HL-60 (cell line): ENCODE measurements at places on chromosomes 3 and 15.

DNA sequence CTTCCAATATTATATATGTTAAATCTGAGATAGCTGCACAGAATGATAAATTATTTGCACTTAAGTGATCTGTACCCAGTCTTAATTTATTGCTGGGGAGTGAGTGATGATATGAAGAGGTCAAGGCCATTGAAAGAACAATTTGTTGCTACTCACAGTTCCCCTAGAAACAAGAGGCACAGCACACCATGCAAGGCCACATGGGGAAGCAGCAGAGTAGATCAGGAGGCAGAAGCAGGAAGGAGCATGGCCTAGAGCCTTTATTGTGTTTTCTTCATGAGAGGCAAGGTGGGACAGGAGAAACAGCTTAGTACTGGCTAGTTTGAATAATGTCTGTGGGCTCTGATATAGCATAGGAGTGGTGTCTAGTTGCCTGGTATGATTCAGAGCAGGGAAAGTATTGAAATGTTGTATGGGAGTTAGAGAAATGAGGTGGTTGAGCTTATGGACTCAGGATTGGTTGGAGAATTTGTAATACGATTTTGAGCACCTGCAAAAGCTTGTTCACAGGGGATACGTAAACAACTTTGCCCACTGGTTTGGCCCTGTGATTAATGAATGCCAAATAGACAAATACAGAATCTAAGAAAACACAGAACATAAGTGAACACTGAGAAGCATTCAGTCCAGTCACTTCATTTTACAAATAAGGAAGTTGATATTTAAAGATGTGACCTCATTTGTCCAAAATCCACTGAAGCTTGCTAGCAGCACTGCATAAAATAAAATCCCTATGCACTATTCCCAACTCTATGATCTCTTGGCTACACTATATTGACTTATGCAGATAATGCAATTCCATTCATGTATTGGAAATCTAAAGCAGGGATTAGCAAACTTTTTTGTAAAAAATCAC is 71.7 kb downstream of the TMCO5A start:
- no peak for DNase-seq

DNA sequence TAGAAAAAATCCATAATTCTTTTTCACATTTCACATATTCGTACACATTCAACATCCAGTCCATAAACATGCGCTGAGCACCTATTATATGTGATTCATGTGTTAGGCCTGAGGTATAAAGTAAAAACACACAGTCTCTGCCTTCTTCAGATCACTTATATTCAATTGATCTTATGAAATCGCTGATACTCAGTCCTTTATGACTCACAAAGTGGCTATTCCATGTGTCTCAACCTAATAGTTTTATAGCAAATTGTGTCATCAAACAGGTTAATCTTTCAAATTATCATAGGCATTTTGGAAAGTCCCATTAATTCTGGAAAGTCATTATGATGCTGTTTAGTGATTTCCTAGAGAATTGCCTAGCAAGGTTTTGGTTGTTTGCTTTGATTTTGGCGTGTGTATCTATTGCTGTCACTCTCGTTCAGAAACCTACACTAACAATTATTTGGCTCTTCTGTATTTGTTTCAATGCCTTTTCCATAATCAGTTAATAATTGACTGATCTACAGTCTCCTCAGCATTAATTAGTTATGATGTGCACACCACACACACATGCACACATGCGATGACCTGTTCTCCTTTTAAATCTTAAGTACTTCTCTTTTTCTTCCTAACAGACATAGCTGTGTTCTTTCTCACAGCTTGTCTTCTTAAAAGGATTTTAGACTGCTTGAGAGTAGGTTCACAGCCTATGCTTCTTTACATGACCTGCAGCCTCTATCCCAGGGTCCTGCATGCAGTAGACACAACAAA is 353.1 kb downstream of the MECOM start:
- DNase-seq = no peak

DNA sequence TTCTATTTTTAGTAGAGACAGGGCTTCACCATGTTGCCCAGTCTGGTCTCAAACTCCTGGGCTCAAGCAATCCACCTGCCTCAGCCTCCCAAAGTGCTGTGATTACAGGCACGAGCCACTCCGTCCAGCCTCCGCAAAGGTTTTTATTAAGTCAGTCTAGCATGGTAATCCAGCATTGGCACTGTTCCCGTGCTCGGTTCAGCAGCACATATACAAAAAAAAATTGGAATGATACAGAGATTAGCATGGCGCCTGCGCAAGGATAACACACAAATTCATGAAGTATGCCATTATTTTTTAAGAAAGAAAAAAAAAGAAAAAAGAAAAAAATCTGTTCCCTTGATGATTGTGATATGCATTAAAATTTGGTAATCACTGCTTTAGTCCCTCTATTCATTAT is 8.5 kb downstream of the CKMT1A start:
- DNase-seq = no peak

GRCh38 chr15:79436037-79436780 is 4.1 kb downstream of the MINAR1 start:
- no peak for DNase-seq

- no peak for DNase-seq
Observed at GRCh38 chr15:101242999-101243336, 8.9 kb downstream of the CHSY1 start.

DNA sequence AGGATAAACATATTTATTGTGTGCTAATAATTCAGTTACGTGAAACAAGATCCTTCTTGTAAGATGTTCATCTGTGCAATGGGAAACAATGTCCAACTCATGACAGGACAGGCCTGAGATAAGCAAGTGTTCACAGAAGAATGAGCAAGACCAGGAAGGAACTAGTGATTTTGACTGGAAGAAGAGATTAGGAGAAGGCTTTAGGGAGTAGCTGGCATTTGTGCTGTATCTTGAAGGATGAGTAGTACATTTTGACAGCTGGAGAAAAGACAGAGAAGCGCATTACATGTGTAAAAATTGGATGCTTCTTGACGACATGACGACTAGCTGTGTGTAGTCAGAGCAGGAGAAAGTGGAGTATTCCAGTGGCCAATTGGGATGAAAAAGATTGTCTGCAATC is 48.4 kb downstream of the GBE1 start:
- DNase-seq = no peak

GRCh38 chr3:138461896-138462295 is 27.5 kb downstream of the ESYT3 start:
- no peak for DNase-seq

DNA sequence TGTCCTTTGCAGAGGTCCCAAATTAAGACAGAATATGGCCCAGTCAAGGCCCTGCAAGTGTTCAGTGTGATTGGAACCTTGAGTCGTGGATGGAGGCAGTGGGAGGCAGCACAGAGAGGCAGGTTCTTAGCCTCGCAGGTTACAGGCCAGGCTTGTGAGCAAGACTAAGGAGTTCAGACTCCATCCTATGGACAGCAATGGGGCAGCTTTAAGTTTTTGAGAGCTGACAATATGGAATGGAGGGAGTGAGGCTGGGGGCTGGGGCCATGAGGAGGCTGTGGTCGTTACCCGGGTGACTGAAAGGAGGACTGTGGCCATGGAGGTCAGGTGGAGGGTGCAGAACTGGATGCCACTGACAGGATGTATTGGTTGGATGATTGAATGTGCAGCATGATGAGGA is 74.1 kb upstream of the PRR23C start:
- DNase-seq = no peak

- no peak for DNase-seq
Observed at GRCh38 chr3:172624999-172625398, 85.9 kb downstream of the NCEH1 start.

DNA sequence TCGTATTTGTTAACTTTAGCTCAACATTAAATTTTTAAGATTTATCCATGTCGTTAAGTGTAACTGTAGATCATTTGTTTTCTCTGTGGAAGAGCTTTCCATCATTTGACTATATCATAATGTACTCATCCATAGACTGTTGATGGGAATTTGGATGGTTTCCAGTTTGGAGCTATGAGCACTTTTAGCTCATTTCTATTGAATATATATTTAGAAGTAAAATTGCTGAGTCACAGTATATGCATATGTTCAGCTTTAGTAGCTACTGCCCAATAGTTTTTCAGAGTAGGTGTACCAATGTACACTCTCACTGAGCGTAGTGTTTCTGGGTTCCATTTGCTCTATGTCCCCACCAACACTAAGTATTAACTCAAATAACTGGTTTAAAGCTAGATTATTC is 263.0 kb downstream of the ULK4 start:
- no peak for DNase-seq

- no peak for DNase-seq
Observed at GRCh38 chr15:70514251-70514650, 249.1 kb downstream of the UACA start.

DNA sequence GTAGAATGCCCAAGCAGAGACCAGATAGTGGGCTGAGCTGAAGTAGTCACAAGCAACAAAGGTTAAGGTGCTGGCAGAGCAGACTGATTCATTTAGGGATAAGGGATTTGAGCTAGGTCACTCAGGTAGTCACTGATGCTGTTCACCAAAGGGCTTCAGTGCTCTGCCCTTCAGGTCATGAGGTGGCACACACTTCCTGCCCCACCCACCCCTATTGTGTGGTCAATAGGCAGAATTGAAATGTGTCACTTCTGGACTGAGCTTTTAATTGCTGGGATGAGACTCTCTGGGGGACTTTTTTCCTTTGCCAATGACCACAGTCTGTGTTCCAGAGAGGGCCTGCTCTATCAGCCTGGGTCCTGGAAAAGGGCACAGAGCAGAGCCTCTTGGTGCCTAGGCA is 2.9 kb upstream of the DIS3L start:
- no peak for DNase-seq

- DNase-seq = no peak
Observed at GRCh38 chr15:79090487-79091203, at the start of gene RASGRF1. TSS of gene RASGRF1 (minus strand) at chr15:79090780. CDS start at chr15:79090498, 282 bp downstream.

DNA sequence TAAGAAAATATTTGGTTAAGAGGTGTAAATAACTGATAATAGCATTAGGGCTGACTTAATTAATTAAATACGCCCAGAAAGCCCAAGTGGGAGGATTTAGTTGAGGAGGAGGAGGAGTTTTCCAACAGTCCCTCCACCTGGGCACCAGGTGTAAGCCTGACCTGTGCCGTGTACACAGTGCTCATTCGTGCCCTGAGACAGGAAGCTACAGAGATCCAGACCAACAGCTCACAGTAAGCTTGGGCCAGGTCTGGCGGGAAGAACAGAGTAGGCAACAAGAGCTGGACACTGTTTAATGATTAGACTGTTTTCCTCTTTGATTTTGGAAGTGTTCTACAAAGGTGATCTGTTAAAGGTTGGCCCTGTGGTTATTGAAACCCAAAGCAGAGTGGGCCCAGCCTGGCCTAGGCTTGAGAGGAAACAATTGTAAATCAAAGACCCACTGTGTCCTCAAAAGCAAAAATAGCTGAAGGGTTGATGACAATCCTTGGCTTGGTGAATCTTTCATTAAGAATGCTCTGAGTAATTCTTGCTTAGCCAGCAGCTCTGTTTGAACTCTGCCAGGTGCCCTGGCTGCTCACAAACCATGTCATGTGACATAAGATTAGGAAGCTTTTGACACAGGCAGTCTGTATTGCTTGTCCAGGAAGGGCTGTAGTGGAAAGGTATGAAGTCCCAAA is 13.8 kb downstream of the SQOR start:
- DNase-seq = no peak

DNA sequence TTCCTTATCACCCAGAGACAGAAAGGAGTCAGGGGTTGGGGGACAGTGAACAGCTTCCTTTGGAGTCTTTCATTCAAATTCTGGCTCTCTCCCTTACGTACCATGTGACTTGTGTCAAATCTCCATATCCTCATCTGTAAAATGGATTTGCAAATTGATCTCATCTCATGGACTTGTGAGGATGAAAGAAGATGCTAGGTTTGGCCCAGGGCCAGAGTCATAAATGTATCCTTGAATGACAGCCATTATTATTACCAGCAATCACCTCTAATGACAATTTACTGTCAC is 67.8 kb upstream of the POLG start:
- no peak for DNase-seq

GRCh38 chr15:79132770-79133169 is 42.2 kb upstream of the RASGRF1 start:
- DNase-seq = no peak

GRCh38 chr15:48617619-48618018 is 27.9 kb downstream of the FBN1 start:
- peak; percentile 27 for DNase-seq

- DNase-seq = no peak
Observed at GRCh38 chr3:27423463-27423862, 54.3 kb upstream of the NEK10 start.

DNA sequence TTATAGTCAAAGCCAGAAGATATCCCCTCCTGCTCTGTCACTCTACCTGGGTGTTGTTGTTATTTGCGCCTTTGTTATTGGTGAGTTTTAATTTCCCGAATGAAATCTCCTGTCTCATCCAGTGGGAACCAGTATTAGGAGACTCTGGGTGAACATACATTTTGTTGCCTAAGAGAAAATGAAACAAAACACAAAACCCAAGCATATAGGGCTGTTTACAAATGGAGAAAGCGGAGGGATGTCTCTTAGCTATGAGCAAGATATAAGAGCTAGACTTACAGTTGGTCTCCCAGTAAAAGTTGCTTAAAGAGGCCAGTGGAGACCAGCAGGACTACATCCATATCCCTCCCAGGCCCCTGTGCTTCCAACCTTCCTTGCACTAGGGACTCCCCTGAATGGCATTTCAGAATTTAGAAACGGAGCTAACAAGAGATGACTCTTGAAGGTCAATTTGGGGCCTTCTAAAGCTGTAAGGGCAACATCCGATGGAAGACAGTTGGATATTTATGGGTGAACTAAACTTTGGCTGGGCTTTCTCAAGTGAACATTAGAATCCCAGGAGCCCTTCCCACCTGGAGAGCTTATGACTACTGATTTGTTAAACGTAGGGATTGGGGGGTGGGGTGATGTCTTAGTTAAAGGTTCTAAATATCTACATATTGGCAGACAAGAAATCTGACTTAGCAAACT is 2.7 kb downstream of the EOMES start:
- DNase-seq = no peak

GRCh38 chr3:55607844-55608243 is 120.7 kb upstream of the WNT5A start:
- DNase-seq = no peak

DNA sequence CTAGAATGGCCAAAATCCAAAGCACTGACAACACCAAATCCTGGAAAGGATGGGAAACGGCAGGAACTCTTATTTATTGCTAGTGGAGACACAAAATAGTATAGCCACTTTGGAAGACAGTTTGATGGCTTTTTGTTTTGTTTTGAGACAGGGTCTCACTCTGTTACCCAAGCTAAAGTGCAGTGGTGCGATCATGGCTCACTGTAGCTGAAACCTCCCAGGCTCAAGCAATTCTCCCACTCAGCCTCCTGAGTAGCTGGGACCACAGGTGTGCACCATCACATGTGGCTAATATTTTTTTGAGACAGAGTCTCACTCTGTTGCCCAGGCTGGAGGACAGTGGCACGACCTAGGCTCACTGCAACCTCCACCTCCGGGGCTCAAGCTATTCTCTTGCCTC is 27.3 kb upstream of the GPR160 start:
- no peak for DNase-seq
